ENCODE measurements at places on chromosomes 1 and 21.

DNA sequence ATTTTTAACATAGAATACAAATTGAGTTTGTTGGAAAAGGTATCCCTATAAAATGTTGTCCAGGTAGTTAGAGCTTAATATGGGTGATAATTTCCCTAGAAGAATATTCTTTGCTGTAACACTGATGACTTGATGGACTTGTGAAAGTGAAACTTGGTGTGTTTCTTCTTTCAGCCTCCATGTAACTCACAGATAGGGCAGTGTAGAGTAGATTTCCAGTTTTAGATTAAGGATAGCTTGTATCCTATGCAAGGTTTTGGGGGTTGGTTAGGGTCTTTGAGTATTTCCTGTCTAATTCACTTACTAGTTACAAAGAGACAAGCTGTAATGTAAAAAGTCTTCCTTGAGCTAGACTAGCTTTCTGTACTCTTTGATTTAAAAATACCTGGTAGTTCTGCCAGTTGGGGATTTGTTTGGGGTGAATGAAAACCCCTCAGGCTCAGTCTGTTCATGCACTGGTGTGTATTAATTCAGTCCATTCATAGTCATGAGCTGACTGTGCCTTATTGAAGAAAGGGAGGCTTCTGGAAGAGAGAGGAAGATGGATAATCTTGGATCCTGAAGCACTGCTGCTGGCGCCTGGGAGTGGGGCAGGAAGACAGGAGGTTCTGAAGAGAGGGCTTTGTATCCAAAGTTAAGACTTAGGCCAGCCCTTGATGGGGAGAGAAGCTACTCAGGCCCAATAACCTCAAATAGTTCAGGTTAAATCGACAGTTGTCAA is 83.6 kb downstream of the CAMTA1 start:
- DNase-seq, result no peak

- no peak for DNase-seq
Measured at GRCh38 chr1:178096421-178096820, 2.5 kb downstream of the RASAL2 start.

DNA sequence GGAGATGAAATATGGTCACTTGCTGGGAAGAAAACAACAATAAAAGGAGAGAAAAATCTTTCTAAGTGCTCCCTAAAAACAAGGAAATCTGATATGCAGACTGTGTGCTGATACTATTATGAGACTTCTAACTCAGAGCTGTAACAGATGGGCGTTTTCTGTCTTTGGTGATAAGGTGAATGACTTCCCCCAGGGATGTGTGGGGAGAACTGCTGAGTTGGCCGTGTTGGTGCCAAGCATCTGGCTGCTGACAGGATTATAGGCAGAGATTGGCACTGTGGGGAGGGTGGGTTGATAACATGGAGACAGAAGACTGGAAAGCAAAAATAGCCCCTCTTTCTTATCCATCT is 438.5 kb upstream of the PLXNA2 start:
- DNase-seq, result no peak

GRCh38 chr1:225597926-225598575 is 54.9 kb downstream of the ENAH start:
- DNase-seq, result no peak

GRCh38 chr1:17239420-17239819 is 9.5 kb upstream of the PADI3 start:
- peak; percentile 85 for DNase-seq
